ENCODE measurements at places on chromosomes 5 and 9.

DNA sequence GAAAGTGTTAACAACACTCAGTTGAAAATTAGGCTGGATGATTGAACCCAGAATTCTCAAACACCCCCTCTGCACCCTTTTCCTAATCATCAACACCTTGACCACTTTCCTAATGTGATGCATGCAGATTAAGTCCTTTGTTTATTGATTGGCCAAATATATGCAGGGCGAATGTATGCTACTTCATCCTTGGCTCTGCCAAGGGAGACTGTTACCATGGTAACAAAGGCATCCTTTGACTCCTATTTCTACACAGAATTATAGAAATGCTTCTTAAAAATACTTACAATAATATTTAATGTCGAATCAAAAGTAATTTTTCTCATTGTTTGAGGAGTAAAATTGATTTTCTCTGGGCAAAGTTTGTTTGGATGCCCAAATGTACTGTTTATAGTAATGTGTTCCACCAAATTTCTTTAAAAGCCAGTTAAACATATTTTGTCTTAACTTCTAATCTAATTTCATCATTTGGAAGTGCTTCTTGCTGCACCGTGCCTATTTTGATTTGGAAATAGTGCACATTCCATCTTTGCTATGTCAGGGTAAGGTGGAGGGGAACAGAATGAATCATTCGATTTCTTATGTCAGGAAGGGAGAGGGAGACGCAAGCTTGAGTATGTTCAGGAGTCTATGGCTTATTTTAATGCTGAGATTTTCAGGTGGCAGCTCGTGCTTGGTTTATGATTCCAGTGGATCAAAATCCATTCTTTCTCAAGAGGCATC is 1384.3 kb upstream of the WWC1 start:
- no peak for DNase-seq

GRCh38 chr5:73374520-73375190 is 73.9 kb downstream of the FOXD1 start:
- no peak for DNase-seq

- DNase-seq: no peak
Measured at GRCh38 chr9:125747765-125748445, 732 bp downstream of the PBX3 start.

GRCh38 chr9:128947277-128947526 is 201 bp downstream of the DOLK start:
- no peak for DNase-seq

DNA sequence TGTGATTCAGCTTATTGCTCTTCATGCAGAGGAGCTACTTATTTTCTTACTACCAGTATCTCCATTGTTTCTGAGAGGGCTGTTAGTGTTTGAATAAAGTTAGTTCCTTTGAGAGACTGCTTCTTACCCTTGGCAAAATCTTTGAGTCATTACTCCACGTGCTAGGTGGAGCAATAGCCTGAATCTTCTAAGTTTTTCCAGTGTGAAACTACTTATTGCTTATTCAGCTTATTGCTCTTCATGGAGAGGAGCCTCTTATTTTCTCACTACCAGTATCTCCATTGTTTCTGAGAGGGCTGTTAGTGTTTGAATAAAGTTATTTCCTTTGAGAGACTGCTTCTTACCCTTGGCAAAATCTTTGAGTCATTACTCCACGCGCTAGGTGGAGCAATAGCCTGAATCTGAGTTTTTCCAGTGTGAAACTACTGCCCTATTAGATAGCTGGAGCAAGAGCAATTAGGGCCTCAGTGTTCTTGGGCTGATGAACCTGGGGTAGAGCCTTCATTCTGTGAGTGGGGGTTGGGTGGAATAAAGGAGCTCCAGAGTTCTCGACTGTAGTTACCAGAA is 41.9 kb downstream of the GPBP1 start:
- DNase-seq: no peak

DNA sequence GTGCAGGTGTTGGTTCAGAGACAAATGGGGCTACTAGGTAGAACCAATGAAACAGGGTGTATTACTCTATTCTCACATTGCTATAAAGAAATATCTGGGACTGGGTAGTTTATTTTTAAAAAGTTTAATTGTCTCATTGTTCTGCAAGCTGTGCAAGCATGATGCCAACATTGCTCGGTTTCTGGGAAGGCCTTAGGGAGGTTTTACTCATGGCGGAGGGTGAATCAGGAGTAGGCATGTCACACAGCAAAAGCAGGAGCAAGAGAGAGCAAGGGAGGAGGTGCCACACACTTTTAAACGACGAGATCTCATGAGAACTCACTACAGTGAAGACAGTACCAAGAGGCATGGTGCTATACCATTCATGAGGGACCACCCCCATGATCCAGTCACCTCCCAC is 134.6 kb downstream of the PIK3R1 start:
- no peak for DNase-seq

- DNase-seq: no peak
Measured at GRCh38 chr5:110702704-110703103, 23.8 kb downstream of the TMEM232 start.

DNA sequence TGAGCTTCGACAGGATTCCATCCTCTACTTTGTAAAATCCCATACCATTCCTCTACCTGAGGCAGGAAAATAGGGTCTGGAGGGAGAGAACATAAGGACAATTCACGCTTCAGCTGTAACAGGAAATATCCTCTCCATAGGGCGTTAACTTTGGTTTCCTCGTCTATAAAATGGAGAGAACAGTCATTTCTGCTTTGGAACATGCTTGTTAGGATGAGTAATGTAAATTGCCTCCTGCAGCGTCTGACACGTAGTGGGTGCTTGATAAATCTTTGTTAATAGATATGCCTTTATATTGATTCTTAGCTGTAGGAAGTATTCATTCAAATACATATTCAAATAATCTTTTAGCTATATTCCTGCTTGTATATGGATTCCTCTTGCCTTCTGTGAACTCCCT is 711 bp upstream of the SUB1 start:
- no peak for DNase-seq

- no peak for DNase-seq
Measured at GRCh38 chr9:106784076-106784475, 78.9 kb upstream of the ZNF462 start.

GRCh38 chr9:38160613-38161215 is 91.7 kb upstream of the SHB start:
- peak; percentile 60 for DNase-seq

- no peak for DNase-seq
Measured at GRCh38 chr9:95570150-95570549, 53.4 kb upstream of the PTCH1 start.

- no peak for DNase-seq
Measured at GRCh38 chr9:12224449-12224848, 468.7 kb upstream of the TYRP1 start.

DNA sequence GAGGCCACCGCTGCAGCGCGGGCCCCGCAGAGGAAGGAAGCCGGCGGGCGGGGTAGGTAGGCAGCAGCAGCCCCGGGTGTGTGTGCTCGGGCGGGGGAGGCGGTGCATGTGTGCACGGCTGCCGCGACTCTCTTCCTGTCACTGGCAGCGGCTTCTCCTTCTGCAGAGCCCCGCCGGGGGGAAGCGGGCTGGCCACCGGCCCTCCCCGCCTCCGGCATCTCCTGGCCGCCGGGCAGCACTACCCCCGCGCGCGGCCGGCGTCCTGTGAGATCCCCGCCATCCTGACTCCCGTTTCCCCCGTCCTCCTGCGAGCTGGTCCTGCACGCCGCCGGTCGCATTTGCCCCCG is 315 bp downstream of the PIK3R1 start:
- DNase-seq: no peak

DNA sequence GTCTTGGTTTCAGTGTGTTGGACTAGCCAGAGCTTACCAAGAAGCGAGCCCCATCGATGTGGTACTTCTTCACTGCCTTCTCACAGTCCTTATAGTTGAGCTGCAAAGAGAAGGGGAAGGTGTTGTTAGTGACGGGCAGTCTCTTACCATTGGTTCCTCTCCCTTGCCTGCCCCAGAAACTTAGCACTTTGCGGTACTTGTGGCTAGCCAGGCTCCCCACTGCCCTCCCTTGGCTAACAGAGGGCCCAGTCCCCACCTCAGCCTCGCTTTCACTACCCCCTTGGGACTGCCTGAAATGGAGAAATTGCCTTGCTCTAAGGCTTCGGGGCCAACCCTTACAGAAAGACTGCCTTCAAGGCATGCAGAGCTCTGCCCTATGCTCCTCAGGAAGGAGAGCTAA is 4.3 kb downstream of the LCP2 start:
- DNase-seq: no peak

- no peak for DNase-seq
Measured at GRCh38 chr9:113770396-113770795, 105.7 kb upstream of the ZNF618 start.

DNA sequence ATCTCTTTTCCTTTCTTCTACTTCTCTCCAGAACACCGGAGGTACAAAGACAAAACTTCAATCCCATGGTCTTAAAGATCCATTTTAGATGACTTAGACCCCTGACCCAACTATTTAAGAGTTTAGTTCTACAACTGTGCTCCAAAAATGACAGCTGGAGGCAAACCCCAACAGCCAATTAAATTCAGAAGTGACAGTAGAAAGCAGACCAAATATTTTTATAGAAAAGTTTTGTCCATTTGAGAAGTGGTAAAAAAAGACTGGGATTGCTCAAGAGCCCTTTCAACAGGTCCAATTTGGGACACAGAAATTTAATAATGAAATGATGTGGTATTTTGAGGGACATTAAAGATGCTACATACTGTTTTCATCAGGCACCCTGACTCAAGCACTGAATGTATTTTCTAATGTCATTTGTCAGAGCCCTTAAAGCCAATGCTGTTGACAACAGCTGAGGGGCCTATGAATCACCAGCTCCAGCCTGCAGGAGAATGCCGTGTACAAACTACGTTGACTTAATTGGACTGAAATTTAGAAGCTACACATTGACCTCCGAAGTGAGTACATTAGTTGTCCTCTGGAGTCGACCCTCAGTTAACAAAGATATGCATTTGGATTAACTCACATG is 147.5 kb upstream of the PIK3R1 start:
- no peak for DNase-seq

DNA sequence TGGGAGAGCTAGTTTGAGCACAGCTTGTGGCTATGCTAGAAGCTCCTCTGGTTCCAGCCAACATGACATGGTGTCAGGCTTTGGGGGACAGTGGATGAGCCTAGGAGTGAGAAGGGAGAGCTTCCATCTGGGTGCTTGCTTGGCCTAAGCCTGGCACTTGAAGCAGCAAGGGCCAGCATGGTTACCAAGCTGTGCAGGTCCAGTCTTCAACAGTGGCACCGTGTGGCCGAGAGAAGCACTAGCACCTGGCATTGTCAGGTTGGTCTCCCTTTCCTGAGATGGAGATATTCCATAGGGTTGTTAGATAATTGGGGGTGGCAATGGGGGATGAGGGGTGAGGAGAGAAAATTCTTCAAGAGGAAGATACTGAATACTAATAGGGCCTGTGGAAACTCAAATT is 261.9 kb downstream of the PBX3 start:
- no peak for DNase-seq

- no peak for DNase-seq
Measured at GRCh38 chr5:151383011-151383410, 35.7 kb upstream of the SLC36A2 start.

DNA sequence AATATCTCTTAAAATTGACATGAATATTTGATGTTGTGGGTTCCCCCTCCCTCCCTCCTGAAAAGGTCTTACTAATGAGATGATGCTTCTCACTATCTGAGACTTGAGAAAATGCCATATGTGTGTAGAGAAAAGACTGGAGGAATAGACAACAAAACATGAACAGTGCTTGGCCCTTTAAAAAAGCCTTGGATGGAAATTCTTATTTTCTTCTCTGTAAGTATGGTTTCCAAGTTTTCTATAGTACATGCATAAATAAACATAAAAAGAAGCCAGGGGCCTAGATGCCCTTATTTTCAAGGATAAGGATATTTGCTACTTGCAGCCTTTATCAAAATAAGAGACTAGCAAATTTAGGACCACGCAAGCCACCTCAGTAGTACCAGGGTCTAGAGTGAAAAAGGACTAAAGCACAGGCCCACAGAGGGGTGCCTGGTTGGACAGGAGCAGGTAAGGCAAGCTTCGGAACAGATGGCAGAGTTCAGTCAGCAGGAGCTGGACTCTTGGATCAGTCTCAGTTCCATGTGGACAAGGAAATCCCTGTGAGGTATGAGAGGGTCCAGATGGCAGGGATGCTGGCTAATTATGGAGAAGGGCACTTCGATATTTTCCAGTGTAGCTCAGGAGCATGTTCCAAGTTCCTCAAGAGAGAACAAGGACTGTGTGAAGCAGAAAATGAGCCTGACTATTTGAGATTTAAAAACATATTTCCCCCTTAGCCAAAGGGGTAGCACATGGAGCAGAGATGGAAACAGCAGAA is 4.6 kb upstream of the ANP32B start:
- no peak for DNase-seq

GRCh38 chr9:2263665-2264064 is 248.5 kb downstream of the SMARCA2 start:
- DNase-seq: no peak

GRCh38 chr9:89982016-89982415 is 377.2 kb downstream of the GADD45G start:
- DNase-seq: no peak

DNA sequence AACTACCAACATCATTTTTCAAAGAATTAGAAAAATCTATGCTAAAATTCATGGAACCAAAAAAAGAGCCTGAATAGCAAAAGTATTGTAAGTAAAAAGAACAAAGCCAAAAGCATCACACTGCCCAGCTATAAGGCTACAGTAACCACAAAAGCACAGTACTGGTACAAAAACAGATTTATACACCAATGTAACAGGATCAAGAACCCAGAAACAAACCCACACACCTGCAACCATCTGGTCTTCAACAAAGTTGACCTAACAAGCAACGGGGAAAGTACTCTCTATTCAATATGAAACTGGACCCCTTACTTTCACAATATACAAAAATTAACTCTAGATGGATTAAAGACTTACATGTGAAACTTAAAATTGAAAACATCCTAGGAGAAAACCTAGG is 94.2 kb upstream of the TARS1 start:
- no peak for DNase-seq

DNA sequence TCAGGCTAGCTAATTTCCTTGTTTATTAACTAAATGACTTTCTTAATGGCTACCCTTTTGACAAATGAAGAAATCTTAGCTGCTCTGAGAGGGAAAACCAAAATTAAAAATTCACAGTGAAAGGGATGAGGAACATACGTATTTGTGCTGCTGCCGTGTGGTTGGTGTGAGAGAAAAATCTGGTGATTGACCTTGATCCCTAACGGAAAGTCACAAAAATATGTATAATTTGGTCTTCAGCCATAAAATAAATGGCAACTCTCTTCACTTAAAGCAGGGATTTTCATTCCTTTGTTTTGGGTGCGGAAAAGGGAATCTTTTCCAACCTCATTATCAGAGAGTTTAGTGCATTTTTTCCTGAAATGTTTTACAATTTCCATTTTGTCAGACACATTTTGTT is 40.4 kb downstream of the PAM start:
- DNase-seq: no peak
